Fibroblast of skin of right biceps (primary cell): ENCODE measurements at places on chromosomes 6 and 20.

- DNase-seq: no peak
Observed at GRCh38 chr6:151551223-151551857, 57.5 kb downstream of the CCDC170 start.

DNA sequence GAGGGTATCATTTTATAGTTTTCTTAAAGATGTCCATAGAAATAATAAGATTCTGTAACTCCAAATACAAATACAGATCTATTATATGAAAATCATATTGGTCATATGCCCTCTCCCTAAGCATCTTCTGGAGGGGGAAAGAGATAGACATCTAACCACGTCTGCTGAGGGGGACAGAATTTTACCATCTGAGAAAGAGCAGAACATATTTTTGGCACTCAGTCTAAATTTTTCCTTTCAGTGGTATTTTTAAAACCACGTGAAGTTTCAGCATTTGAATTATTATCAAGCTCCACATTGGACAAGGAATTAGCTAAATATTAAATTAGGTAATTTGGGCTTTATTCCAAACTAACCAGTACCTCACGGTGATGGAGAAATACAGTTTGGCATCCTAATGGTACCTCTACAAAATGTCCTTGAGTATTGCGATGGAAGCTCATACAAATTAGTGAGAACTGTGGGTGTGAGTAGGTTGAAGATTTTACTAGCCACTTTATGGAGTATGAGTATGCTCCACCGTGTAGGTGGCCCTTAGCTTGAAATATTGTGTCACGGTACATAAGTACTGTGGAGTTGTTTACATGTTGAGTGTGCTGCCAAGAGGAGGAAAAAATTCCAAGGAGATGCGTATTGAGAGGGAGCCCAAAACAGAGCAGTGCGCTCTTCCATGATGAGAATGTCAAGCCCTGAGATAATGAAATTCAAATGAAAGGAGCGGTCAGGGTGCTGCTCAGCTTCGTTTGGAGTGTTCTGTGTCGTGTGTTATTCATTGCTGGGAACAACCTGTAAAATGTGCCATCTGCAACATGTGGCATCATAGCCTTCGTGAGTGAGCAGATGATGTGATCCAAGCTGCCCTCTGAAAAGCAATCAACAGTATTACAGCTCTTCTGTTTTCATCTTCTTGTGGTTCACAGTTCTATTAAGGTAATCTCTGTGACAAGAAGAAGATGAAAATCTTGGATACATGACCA, 48.4 kb upstream of the PHACTR2 start:
- no peak for DNase-seq

DNA sequence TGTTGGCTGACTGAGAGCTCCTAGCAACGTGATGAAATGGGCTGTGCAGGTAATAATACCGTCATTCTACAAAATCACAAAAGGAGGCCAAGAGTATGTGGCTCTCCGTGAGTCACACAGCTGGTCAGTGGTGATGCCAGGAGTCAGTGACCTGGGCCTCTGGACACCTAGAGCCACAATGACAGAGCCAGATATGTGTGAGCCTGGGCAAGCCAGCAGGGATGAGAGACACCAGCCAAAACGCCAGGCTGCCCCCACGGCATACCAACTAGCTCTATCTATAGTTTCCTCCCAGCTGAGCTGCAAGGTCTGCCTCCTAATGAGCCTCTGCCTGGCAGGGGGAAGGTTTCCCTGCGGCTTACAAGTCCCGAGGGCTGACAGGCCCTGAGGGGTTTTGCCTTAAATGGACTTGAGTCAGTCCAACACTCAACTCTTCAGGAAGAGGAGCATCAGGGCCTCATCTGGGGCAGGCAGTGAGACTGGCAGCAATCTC, 70.0 kb downstream of the CPNE5 start:
- peak; percentile 44 for DNase-seq

- DNase-seq: peak; percentile 34
Observed at GRCh38 chr6:15065261-15065989, 180.4 kb upstream of the JARID2 start.

- no peak for DNase-seq
Observed at GRCh38 chr6:41892921-41893564, 2.1 kb downstream of the USP49 start.
